Hematopoietic multipotent progenitor cell treated with erythropoietin and hydrocortisone succinate and interleukin-3 and kit ligand, for 6 days (in vitro differentiated cells): ENCODE measurements at places on chromosomes 12 and 14.

GRCh38 chr14:31902002-31902401 lies 175.1 kb upstream of the ARHGAP5 start:
- no peak for DNase-seq

GRCh38 chr14:101489092-101489760 lies 72.1 kb upstream of the DIO3 start:
- no peak for DNase-seq

DNA sequence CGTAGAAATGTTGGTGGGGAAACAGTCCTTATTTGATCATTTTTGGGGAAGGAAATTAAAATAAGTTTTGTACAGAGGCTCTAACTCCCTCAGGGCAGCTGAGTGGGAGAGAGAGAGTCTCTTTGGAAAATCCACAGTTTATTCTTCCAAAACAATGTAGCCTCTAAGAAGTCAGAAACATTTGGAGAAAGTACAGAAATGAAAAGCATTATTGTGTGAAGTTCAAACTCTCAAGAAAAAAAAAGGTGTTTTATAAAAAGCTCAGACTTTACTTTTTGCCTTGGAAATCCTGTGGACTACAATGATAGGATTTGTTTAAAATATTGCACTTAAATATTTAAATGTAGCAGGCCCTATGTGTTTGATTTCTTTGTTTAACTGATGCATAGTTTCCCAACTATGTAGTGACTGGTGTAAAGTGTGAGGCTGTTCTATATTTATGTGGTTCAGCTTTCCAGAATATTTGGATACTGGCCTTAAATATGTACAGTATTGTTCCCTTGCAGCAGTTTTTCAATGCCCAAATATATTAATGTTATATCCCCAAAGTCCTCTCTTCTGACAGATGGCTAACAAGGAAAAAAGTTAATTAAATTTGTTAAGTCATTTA lies 82.0 kb upstream of the OTOGL start:
- no peak for DNase-seq

DNA sequence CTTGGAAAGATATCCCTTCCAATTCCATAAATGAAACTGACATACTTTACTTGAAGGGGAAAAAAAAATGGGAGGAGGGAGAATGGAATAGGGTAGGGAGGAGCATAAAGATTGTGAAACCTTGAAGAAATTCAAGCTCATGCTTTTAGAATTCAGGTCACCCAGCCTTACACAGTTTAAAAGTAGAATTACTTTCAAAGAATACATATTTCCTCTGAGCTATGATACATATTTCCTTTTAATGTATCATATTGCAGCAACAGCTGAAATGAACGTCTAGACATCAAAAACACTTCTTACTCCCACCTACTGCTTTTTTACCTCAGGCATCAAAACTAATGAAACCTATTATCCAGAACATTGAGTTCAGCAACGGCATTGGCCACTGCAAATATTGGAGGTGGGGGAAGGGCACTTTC lies 156.0 kb downstream of the MED13L start:
- no peak for DNase-seq

GRCh38 chr12:51955702-51956101 lies 4.2 kb downstream of the ACVR1B start:
- DNase-seq = no peak
